ENCODE measurements at places on chromosomes 11 and 22.

- peak; percentile 93 for DNase-seq
Observed at GRCh38 chr22:19448076-19448607, 631 bp upstream of the C22orf39 start.

- DNase-seq: no peak
Observed at GRCh38 chr11:17883946-17884345, 128.9 kb downstream of the SERGEF start.

DNA sequence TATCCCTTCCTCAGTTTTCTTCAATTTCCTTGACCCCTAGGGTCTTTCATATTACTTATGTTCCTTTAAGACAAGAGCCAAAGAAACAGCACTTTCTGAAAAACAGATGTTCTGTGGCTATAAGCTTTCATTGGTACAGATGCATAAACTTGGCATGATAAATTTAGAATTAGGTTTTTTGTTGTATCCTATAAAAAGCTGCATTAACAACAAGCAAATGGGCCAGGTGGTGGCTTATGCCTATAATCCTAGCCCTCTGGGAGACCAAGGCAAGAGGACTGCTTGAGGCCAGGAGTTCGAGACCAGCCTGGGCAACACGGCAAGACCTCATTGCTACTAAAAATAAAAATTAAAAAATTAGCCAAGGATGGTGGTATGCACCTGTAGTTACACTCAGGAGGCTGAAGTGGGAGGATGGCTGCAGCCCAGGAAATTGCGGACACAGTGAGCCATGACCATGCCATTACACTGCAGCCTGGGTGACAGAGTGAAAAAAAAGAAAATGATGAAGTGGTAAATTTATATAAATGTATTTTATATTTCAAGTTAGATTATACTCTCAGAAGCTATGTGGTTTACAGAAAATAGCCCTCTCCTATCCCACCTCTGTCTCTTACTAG, 18.3 kb downstream of the KMT5B start:
- no peak for DNase-seq

DNA sequence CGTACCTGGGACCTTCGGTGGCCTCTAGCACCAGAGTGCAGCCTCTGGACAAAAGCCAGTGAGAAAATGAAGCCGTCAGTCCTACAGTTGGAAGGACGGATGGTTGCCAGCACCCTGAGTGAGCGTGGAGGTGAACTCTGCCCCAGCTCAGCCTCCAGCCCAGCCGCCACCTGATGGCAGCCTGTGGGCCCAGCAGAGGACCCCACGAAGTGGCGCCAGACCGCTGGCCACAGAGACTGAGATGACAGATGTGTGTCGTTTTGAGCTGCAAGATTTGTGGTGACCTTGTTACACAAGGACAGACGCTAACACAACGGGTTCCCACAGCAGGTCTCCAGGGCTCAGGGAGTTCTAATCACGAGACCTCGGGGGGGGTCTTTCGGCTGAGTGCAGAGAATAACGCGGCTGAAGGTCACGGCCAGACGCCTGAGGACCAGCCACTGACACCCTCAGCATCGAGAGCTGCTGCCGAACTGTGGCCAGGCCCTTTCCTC, 75.0 kb downstream of the BRD1 start:
- DNase-seq: no peak

GRCh38 chr11:86182976-86183584, 61.5 kb upstream of the EED start:
- no peak for DNase-seq

GRCh38 chr11:102623128-102623527, 2.0 kb downstream of the MMP20 start:
- DNase-seq: no peak

GRCh38 chr11:92978271-92979111, 9.0 kb downstream of the MTNR1B start:
- DNase-seq: peak; percentile 85

DNA sequence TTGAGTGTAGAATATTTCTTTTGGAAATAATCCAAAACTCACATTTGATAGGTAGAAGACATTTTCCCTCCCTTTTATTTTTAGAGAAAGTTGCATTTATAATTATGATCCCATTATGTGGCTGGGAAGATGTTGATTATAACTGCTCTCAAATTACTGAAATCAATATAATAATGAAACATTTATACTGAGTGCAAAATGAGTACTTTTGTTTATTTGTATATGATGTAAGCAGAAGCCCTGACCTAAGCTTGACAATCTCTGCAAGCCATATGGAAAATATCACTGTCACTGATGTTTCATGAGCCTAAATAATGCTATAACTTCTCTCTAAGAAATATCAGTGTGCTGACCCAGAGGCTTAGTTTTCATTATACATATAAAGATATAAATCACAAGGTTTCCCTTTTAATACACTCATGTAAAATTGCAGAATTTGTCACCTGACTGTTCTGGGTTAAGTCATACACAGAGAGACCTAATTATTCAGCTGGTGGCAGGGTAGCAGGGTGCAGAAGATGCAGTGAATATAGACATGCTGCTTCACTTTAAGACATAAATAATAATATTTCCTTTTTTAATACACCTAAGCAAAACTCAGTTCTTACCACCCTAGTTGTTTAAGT, 99.2 kb downstream of the BBOX1 start:
- no peak for DNase-seq

DNA sequence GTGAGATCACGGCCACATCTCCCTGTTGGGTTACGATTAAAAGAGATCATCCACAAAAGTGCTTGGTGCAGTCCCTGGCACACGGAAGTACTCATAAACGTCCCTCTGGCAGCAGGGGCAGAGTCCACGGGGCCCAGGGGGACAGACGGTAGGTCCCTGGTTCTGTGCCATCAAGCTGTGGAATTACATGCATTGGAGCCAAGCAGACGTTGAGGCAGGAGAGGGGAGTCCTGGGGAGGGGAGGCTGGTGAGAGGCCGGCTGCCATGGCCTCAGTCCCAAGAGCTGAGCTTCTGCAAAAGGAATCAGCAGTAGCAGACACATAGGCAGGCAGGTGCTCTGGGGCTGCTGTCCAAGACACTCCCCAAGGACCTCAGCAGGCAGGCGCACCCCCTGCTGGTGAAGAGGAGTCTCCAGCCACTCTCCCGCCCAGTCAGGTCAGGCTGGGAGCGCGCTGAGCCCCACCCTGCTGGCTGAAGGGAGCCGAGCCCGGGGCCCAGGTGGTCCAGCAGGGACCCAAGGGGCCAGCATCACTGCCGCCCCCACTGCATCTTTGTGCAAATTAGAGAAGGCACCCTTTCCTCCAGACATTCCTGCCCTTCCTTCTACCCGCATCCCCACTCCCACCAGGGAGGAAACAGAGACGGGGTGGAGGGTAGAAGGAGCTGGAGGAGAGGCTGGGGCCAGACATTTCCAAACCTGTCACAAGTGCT, 7.6 kb upstream of the KCTD17 start:
- no peak for DNase-seq

Measured in DMS 273 treated with DMSO at 0.1 percent for 48 hours (cell line).